Stimulated activated CD8-positive, alpha-beta memory T cell treated with anti-CD3 and anti-CD28 coated beads, Interleukin-15, amount 100 ng/mL, for 24 hours (primary cell): ENCODE measurements at places on chromosomes 2 and 18.

GRCh38 chr2:151808258-151809072, 19.8 kb downstream of the ARL5A start:
- no peak for DNase-seq

GRCh38 chr2:237888389-237888788, 29.0 kb downstream of the RAMP1 start:
- no peak for DNase-seq

GRCh38 chr2:46735108-46735691, 180.4 kb downstream of the MCFD2 start:
- no peak for DNase-seq

DNA sequence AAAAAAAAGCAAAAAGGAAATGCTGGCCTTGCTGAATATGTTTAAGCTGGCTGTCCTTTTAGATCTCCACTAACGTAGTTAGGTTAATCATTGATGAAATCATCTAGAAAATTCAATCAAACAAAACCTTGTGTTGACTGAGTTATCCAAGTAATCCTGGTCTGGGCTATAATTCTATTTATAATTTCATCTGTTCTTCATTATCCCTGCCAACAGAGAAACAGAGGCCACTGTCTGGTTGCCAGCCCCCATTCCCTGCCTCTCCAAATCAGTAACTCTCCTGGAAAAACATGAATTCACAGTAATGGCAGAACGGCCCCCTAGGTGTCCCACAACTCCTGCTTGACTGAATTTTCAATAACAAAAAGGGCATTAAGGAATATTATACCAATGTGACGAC, 24.6 kb downstream of the DOCK10 start:
- DNase-seq = no peak

DNA sequence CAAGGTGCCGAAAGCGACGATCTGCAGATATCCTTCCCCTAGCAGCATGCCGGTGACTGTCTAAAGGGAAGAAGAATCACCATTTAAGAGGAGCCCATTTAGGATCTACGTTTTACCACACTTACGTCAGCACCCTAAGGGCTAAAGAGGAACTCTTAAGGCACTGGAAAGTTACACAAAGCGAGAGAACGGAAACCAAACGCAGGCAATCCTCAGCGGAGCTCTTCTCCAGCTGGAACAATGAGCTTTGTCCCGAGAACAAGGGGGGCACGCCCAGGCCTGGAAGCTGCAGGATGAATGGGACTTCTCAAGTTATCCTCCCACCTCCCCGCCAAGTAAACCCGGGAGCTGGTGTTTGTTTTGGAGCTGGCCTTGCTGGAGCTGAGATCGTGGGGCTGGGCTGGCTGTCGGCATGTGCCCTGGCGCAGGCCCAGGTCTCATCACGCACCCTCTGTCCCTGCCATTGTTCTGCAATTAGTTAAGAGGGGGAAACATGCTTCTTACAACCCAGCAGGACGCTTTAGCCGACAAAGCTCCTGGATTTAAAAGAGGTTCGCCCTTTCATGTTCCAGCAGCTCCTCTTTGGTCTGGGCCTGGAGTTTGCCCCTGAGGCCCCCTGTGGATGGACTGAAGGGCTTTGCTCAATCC, 36.4 kb downstream of the PXDN start:
- DNase-seq = no peak

GRCh38 chr18:70489986-70490933, 201.4 kb downstream of the SOCS6 start:
- DNase-seq = no peak

DNA sequence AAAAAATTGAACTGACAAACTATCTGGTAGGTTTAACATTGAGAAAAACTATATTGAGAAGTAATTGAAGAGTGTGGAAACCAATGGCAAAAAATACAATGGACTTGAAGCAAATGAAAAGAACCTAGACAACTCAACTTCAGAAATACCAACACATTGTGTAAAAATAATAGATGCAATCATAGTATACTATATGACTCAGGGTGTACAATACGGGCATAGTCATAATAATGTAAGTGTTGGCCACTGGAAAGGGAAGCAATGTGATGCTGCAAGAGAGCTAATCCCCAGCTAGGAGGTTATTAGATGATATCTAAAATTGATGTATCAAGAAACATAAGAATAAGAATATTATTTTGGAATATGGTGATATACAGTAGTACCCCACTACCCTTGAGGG, 45.3 kb downstream of the SMAD7 start:
- no peak for DNase-seq

- DNase-seq = no peak
Observed at GRCh38 chr2:82657106-82657505, 1802.0 kb downstream of the SUCLG1 start.

DNA sequence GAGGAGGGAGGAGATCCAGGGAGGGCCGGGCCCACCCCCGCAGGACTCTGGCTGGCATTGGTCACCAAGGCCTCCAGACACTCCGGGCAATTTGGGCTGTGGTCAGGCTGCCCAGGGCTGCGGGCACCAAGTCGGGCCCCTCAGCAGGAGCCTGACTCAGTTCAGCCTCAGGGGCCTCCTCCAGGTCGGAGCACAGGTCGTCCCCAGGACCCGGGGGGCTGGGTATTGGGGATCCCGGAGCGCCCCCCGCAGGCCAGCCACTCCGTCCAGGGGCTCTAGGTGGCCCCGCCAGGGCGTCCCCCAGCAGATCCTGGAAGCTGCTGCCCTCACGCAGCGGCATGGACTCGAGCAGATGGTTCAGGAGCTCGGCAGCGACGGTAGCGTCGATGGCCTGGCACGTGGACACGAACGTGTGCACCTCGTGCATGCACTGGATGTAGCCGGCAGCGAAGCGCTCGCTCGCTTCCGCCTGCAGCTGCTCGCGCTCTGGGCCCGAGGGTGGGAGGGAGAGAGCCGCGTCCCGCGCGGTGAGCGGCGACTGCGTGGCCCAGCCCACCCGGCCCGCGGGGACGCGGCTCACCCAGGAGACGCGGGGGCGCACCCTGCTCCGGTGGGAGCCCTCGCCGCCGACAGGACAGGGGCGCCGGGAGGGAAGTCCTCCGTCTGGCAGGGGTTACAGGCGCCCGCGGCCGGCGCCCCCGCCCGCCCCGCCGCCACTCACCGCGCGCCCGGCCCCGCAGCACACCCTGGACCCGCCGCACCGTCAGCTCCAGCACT, 884 bp downstream of the HES6 start:
- DNase-seq = no peak

DNA sequence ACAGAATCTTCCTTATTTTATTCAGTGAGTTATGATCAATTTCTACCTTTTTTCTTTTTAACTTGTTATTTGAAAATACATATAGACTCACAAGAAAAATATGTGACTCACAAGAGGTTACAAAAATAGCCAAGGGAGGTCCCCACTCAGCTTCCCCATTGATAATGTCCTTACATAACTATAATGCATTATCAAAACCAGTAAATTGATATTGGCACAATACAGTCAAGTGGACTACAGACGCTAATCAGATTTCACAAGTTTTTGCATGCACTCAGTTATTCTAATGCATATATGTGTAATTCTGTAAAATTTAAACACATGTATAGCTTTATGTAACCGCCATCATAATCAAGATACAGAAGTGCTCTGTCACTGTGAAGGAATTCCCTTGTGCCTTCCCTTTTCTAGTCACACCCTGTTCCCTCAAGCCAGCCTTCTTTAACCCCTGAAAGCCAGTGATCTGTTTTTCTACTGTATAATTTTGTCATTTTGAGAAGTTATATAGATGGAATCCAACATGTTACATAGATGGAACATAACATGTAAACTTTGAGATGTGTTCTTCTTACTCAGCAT, 118.4 kb downstream of the ALMS1 start:
- DNase-seq = no peak
